ENCODE measurements at places on chromosomes 6 and 20.

DNA sequence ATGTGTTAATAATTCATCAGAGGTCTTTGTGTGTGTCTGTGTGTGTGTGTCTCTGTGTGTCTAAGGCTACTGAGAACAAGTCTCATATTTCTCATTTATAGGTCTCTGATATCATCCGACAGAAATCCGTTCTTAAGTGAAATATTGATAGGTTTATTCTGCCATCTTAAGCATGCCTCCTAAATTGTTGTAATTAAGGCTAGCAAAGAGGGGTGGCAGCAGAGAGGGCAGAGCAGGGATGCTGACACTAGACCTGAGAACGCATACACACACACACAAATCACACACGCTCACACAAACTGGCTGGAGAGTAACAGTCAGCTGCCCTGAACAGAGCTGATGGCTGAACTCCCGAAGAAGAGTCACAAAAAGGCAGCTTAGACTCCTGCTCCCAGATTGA is 84.9 kb upstream of the LRFN2 start:
- peak; percentile 70 for DNase-seq

GRCh38 chr6:117829594-117830319 is 77.3 kb upstream of the SLC35F1 start:
- no peak for DNase-seq

GRCh38 chr6:134172020-134172705 is 119.7 kb upstream of the SLC2A12 start:
- DNase-seq = no peak

DNA sequence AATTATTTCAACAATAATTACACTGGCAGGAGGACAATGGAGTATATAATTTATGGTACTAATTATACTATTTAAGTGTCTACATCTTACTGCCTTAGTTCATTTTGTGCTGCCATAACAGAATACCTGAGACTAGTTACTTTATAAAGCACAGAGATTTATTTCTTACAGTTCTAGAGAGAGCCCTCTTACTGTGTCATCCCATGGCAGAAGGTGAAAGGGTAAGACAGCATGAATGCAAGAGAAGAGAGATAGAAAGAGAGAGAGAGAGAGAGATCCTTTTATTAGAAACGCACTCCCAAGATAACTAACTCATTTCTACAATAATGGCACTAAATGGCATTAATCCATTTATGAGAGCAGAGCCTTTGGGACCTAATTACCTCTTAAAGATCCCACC is 314.7 kb downstream of the EPM2A start:
- no peak for DNase-seq

DNA sequence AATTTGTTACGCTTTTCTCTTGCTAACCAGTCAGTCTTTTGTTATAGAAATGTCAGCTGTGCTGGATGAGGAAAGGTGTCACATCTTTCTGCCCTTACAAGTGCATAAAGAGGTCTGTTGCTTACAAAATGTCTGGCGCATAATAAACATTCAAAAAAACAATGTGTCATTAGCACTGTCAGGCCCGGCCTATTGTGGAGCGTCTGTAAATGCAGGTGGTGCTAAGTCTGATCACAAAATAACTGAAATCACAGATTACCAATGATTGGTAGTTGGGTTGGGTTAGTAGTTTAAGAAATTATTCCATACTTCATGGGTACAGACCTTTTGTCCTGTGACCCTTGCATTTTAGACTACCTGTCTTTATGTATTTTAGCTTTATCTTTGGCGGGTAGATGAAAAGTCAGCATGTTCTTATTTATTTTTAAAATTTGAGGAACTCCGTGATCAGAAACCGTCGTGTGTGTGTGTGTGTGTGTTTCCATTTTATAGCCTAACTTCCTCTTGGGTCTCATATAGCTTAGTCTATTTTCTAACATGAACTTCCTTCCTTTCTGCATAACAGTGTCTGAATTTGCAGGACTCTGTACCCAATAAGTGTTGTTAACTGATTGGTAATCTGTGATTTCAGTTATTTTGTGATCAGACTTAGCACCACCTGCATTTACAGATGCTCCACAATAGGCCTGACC is 88.1 kb upstream of the IFNGR1 start:
- DNase-seq = no peak

DNA sequence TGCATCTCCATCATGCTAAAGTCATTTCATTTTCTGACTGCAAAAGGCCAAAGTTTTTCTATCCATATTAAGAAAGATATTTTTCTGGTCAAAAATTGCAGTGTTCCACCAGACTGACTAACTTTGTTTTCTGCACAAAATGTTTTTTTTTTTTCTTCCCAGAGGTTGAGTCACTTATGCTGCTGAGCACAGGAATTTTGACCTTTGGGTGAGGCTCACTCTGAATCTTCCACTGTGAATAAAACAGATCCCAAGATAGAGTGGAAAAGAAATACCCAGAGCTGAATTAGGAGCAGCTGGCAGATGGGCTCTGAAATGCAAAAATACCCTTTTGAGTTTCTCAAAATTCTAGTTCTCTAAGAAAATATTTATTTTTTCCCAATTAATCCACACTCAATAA is 996.8 kb downstream of the KIF16B start:
- DNase-seq = no peak

- no peak for DNase-seq
Measured at GRCh38 chr6:14286144-14286543, 168.6 kb downstream of the CD83 start.

DNA sequence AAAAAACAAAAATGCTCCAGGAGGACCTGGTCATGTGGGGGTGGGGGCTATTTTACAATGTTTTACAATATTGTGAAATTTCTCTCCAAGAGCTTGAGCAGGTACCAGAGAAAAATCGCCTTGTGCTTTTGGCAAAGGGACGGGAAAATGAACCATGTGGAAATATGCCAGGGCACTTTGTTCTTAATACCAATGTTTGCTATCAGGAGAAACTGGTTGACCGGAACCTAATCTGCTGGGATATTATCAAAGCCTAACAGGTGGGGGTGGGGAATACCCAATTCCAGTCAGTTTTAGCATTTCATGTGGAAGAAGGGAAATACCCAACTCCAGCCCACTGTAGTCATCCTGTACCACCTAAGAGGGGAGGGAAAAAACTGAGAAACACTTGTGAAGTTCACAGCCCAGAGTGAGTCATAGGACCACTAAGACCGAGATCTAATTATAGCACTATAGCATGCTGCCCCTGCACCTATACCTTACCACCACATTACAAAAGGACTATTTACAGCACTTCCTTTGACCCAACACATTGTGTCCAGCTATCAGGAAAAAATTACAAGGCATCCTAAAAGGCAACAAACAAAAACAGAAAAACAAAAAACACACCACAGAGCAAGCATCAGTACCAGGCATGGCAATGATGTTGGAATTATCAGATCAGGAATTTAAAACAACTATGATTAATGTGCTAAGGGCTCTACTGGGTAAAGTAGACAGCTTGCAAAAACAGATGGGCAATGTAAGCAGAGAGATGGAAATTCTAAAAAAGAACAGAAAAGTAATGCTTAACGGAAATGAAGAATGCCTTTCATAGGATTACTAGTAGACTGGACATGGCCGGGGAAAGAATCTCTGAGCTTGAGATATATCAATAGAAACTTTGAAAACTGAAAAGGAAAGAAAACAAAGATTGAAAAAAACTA is 84.1 kb upstream of the POPDC3 start:
- no peak for DNase-seq

DNA sequence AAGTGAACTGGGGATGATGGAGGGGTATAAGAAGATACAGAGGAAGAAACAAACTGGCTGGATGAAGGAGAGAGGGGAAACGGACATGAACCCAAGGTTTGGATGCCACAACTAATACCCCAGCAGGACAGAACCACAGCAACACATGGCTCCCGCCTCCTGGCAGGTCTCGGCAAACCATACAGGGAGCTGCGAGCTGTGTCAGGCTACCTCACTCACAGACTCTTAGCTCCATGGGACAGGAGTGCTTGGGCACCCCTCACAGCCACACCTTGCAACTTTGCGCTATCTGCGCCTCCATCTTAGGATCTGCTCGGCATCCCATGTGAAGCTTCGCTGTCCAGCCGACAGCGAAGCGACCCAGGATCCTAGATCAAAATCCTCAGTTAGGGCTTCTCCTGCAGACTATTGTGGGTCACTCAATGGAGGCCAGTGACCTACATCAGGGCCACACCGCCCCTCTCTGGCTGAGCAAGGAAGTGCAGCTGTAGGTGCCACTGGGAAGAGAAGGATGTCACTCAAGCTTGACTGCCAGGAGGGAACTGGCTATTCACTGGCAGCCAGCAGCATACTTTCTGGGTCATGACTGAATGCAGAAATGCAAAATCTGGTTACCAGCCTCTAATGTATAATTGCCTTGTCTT is 174.4 kb upstream of the RIN2 start:
- peak; percentile 62 for DNase-seq

DNA sequence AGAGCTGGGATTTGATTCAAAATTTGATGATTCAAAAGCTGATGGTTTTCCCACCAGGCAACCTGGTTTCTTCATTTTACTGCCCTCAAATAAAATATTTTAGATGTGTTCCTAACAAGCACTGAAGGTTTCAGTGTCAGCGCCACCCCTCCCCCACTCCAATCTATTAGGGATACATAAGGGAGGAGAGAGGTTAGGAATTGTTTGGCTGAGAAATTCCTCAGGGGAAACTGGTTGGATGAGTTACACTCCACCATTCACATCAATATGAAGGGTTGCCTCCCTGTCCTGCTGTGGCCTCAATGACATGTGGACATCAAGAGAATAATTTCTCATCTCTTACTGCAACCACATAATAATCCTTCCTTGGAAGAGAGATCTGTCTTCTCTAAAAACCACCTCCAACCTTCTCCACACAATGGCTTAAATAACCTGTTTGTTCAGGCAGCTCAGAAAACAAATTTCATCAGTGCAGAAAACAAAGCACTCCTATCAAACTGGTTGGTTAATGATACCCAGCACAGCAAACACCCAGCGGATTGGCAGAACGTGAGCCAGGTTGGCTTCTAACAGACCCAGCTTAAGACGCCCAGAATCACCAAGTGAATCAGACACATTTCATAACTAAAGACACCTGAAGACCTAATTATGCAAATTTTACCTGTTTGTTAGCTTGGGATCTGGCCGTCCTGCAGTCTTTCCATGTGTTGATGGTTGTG is 136.0 kb upstream of the SGK1 start:
- peak; percentile 66 for DNase-seq
